Chondrocyte (in vitro differentiated cells): ENCODE measurements at places on chromosomes 4 and X.

DNA sequence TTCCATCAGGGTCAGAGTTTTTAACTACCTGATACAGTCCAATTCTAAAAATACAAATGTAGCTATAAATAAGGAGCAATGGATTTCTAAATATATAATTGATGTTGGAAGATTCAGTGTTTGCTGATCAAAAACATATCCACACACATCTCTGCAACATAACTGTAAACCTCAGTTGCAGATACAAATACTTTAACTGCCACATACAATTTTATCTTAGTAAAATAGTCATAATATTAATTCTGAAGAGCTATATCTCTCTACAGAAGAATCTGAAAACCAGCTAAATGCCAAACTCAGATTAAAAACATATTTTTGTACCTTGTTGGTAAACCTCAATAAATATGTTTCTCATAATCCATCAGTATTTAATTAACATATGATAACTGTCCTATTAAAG, 674.3 kb upstream of the INTU start:
- no peak for DNase-seq

- DNase-seq = no peak
Measured at GRCh38 chr4:133131829-133132460, 17.1 kb upstream of the PCDH10 start.

- DNase-seq = no peak
Measured at GRCh38 chr4:67333664-67334063, 211.6 kb downstream of the CENPC start.

DNA sequence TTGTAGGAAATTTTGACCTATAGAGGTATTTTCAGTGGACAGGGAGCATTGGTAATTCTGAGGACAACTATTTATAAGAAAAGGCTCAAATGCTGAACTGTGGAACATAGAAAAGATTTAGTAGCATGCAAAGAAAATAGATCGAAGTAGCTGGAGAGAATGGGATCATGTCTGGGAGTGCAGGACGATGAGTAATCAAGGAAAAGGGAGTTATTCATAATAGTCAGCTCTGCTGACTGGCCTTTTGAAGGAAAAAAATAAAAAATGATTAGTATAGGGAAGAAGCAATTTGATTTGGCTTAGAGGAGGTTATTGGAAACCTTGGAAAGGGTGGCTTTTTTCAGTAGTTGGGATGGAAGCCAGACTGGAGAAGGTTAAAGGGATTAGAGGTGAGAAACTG, 22.9 kb upstream of the ANK2 start:
- no peak for DNase-seq

DNA sequence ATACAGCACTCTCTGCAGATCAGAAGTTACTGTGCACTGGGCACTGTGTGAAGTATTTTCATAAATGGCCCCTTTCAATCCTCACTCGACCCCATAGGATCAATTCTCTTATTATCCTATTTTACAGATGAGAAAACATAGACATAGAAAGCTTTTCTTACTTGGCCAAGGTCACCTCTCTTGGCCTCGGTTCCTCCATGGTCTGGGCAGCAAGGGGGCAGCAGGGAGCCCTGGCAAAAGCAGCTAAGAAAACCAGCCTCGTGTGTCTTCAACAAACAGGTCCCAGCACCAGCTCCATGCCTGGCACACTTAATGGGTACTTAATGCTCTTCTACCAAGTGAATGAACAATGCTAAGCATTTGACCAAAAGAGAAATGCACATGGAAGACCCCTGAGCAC, 34.4 kb downstream of the BST1 start:
- DNase-seq = no peak

GRCh38 chr4:94036964-94037363, 170.7 kb upstream of the SMARCAD1 start:
- DNase-seq = no peak

DNA sequence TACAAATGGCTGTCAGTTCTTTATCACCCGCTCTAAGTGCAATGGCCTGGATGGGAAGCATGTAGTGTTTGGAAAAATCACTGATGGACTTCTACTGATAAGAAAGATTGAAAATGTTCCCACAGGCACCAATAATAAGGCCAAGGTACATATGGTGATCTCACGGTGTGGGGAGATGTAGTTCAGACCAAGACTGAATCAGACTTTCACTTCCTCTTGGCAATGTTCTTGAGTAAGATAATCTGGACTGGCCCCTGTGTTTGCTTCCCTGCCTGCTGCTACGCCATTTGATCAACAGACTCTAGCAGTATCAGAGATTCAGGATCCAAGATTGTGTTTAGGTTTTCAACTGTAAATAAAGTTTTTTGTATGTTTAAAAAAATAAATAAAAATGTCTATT, 682.2 kb upstream of the AMOT start:
- DNase-seq = no peak

DNA sequence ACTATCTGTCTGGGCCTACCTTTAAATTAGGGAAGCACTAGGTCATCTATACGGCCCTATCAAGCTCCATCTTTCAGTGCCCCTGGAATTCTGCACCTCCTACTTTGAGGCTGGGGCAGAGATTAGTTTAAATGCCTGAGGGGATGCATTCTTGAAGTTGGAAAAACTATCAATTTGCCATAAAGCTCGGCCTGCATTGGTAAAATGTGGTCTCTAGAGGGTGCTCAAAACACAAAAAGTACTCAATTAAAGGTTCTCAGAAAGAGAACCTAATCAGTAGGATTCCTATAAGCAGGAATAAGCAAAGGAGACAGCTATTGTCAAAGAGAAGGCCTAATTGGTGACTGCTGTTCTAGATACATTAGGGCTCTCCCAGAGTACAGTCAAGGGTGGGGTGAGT, 111.7 kb downstream of the AMER1 start:
- no peak for DNase-seq

DNA sequence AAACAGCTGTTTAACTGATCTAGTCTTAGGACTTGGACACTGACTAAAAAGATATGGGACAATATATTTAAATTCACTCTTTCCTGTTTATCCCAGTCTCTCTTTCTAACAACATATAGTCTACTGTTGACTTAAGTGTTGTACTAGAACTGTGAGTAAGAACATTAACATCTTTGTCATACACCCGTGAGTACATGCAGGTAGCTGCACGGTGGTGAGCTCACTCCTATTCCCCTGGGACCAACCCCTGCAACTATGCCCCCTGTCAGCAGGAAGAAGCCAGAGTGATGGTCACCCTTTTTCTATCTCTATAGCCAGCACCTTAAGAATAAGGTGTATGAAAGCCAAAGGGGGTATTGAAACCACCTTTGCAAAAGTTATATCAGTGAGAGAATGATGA, 17.6 kb downstream of the TBL1X start:
- DNase-seq = no peak

DNA sequence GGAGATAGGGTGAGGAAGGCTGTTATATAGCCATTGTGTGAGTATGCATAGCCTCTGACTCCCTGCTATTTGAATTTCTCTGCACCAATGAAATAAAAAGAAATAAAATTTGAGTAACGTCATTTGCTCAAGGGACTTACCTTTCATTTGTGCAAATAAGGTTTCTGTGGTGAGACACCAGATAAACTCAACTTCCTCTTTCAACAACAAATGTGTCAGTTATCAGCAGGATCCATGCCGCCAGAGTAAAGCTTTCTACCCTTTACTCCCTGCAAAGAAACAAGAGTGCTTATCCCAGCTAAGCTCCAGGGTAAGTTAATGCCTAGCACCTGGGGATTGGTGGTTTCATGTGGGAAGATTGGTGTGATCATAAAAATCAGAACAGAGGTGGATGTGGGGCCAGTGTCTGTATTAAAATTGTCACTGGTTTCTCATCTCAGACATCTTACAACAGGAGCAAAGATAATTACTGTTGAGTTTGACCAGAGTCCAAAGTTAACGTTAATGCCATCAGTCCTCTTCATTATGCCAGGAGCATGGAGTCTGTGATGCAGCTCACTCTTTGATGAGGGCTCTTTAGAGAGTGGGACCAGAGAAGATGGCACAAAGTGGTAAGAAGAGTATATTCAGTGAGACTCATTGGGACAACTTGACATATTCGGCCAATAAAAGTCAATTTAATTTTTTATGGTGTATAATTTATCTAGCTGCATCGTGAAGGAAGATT, at the start of gene P2RY10:
P2RY10 (plus strand) TSS at position 206 of the 727 bp plus-strand sequence. CDS start 15,130 bp downstream, outside the sequence.
- no peak for DNase-seq

DNA sequence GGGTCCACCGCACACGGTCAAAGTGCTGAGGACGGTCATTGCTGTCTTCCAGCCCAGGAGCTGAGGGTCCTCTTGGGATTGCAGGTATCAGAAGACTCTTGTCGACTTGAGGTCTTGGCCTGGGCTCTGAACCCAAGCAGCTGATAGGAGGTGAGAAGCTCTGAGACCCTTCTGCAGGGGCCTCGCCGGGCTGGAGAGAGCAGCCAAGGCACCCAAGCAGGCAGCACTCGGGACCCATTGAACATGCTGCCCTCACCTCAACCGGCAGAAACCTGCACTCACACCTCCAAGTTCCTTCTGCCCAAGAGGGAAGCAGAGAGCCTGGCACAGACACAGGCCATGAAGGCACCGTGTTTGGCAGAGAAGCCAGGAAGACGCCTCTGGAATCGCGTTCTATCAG, 34.1 kb downstream of the PDHA1 start:
- no peak for DNase-seq

GRCh38 chr4:5917672-5918071, 24.8 kb upstream of the CRMP1 start:
- no peak for DNase-seq

- no peak for DNase-seq
Measured at GRCh38 chrX:129686422-129686948, 31.7 kb upstream of the APLN start.

DNA sequence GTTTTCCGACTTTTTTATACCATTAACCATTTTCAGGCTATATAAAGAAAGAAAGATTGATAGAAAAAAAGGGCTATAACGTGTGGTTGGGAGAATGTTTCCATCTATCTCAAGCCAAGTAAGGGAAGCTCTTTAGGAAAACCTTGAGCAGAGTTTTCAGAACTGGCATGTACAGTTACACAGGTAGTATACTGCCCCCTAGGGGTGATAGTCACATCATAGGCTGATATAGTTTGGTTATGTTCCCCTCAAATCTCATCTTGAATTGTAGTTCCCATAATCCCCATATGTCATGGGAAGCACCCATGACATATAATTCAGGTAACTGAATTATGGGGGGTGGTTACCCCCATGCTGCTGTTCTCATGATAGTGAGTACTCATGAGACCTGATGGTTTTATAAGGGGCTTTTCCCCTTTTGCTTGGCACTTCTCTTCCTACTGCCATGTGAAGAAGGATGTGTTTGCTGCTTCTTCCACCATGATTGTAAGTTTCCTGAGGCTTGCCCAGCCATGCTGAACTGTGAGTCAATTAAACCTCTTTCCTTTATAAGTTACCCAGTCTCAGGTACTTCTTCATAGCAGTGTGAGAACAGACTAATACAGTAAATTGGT, 186.8 kb downstream of the TMA16 start:
- DNase-seq = no peak

- DNase-seq = no peak
Measured at GRCh38 chrX:140701480-140701879, 8.1 kb upstream of the LINC00632 start.

DNA sequence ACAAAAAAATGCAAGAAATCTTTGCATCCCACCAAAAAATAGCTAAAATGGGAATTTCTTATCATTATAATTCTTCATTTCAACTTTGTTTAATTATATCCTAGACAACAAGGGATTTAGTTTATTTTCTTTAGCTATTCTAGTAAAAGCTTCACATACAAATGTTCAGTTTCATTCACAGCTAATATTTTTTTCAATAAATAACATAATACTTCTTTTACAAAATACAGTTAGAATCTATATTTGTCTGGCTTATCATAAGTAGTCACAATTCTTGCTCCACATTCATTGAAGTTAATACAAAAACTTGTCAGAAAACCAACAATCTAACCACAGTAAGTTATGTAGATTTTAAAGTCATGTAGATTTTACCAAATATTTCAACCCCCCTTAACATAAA, 414.4 kb downstream of the FAT4 start:
- DNase-seq = no peak

GRCh38 chr4:179989975-179990374, 2253.2 kb upstream of the TENM3 start:
- no peak for DNase-seq

DNA sequence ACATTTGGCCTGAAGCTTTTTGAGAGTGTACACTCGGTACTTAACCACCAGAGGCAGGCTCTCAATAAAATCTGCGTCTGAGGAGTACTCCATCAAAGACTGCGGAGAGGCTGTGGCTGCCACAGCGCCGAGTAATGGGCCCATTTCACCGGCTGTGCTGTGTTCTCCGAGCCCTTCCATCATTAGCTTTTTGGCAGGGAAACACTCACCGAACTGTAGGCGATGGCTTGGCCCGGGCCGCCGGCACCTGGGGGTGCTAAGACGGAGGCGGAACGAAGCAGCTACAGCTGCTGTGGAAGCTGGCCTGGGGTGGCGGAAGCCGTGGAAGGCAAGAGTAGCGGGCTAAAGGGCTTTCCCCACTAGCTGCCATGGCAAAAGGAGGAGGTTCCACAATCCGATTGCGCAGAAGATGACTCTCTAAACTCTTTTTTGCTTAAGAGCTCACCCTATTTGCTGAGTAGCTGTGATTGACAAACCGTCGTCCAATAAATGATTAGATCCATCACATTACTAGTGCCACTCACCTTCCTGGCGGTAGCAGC, 48.5 kb upstream of the PABPC1L2A start:
- no peak for DNase-seq

GRCh38 chr4:76802236-76803021, 95.5 kb downstream of the SOWAHB start:
- no peak for DNase-seq

- no peak for DNase-seq
Measured at GRCh38 chr4:186368281-186368680, 102.3 kb downstream of the F11 start.
